ENCODE measurements at places on chromosomes 4 and X.

DNA sequence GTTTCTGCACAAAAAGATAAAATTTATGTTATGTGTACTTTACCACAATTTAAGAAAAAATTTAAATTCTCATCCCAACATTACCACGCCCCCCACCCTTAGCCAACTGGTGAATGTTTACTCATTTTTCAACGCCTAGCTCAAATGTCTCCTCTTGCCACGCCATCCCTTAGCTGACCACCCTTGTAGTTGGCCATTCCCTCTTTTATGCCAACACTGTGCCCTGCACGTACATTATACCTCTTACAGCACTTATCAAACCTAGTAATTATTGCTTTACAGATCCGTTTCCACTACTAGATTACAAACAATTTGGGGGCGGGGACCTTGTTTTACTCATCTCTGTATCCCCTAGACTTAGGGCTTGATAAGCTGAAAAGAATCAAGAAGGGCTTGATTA lies 644 bp downstream of the ERCC6L start:
- DNase-seq: no peak

- DNase-seq: no peak
These were observed 150.3 kb downstream of the RELL1 start for GRCh38 chr4:37535872-37536271.

- no peak for DNase-seq
These were observed 412.1 kb upstream of the RASGEF1B start for GRCh38 chr4:81883530-81884450.

DNA sequence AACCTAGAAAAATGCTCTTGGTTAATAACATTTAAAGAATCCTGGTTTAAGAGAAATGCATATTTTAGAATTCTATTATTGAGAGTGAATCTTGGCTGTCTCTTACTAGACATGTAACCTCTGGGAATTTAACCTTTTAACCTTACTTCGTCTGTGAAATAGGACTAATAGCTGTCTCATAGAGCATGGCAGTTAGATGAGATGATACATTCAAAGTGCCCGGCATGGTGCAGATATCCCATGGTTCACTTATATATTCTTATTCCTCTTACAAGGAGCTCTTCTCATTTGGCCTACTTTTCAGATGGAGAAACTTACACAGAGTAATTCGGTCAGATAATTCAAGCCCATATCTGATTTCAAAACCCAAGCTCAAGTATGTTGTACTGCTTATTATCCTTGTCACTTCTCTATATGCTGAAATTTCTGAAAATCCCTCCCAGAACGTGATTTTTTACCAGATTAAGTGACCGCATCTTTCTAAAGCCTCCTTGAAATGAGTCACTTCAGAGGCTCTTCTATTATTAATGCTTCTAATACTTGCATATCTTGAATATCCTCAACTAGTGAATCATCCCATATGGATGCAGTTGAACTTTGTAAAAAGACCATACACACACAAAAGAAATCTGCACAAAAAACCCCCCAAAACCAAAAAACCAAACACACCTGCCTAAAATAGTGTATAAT lies 4.9 kb downstream of the CDKN2AIP start:
- no peak for DNase-seq

- DNase-seq: no peak
These were observed 104.5 kb downstream of the SHISA3 start for GRCh38 chr4:42501624-42502401.

GRCh38 chr4:80188801-80189458 lies 8.4 kb upstream of the PRDM8 start:
- DNase-seq: no peak

GRCh38 chr4:116724249-116724648 lies 361.1 kb downstream of the TRAM1L1 start:
- no peak for DNase-seq

DNA sequence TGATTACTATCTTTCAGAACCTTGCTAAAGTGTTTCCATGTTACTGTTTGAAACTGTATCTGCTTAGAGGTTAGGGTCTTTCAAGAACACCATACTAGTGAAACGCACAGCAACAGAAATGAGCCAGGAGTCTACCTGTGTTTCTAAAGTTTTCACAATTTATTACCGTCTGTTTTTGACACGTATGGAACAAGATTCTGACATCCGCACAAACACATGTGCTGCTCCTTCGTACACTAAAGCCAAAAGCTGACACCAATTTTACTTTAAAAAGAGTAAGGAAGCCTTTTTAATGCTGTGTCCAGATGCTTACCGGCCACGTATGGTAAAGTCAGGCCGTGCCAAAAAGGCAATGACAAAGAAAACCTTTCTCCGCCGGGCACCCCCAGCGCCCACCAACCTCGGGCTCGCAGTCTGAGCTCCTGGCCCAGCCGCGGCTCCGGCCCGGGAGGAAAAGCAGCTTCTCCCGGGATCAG lies 532 bp downstream of the RPS4X start:
- DNase-seq: no peak

DNA sequence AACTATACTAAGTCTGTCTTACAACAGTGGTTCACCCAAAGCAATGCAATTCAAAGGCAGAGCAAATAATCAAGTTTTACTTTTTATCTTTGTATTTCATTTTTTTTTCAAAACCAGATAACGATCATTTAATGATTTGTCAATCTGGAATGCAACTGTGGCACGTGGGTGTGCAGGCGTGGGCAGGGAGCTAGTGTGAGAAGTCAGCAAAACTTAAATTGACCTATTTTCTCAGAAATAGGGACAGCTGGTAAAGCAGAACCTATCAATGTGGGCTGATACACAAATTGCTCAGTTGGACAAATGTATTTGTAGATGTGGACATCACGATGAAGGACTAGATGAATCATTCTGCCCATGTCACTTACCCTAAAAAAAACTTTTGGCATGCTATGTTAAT lies 105.6 kb downstream of the CBLL2 start:
- no peak for DNase-seq

- DNase-seq: no peak
These were observed 103.7 kb upstream of the AADAT start for GRCh38 chr4:170193496-170193895.

GRCh38 chr4:6674500-6675149 lies 19.1 kb upstream of the S100P start:
- peak; percentile 76 for DNase-seq

GRCh38 chr4:32499171-32499570 lies 1779.0 kb downstream of the PCDH7 start:
- DNase-seq: no peak

DNA sequence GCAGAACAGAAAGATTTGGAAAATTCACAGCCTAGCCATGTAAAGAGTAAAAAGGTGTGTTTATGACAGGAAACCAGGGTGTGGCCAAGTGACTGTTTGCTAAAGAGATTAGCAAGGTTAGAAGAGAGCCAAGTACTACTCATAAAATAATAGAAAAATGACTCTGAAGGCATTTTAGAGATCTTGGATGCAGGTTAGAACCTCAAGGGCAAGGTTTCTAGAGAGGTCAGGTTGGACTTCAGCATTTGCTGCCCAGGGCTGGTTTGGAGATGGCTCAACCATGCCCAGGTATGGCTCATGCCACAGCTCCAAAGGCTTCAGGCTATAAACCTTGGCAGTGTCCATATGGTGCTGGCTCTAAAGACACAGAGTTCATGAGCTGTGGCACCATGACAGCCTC lies 40.6 kb upstream of the ADGRA3 start:
- no peak for DNase-seq

GRCh38 chrX:132127743-132128142 lies at the start of gene FRMD7:
TSS of gene FRMD7 (minus strand) at chrX:132128020. CDS start at chrX:132127844, 176 bp downstream.
- DNase-seq: no peak

DNA sequence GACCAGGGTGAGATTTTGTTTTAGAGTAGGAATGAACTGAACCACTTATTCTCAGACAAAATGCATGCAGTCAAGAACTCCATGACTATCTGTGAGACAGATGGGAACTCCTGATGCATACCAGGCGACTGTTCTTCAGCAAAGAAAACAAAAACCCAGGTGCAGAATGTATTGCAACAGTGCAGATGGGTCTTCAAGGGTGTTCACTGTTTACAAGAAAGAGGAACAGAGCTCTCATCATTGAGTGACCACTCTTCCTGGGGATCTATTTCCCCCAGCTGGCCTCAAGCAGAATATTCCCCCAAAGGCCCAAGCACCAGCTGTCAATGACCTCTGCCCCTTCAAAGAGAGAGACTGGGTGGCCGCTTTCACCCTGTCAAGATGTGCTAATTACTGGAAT lies 39.7 kb upstream of the BMP3 start:
- DNase-seq: no peak

DNA sequence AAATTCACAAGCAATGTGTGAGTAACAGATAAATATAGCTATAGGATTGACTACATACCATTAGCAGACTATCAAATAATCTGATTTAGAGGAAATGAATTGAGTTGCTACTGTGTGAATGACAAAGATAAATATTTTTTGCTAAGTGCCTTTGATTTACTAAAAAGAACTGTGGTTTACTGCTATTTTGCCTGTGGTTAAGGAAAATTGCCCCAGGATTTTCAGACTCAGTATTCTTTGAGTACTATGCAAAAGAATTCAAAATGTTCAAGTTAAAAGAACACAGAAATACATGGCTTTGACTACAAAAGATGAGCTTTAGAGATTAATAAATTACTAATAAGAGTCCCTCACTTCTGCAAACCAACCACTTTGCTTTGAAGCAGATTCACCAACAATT lies 853.8 kb downstream of the ADGRL3 start:
- no peak for DNase-seq

- DNase-seq: peak; percentile 61
These were observed 46.6 kb downstream of the CCNG2 start for GRCh38 chr4:77203380-77204197.

All from activated CD4-positive, alpha-beta memory T cell treated with anti-CD3 and anti-CD28 coated beads, Interleukin-2, amount 10 ng/mL, durations not matched to agents 7 days and 5 days (primary cell).